T-helper 22 cell (primary cell): ENCODE measurements at places on chromosomes 6 and 20.

DNA sequence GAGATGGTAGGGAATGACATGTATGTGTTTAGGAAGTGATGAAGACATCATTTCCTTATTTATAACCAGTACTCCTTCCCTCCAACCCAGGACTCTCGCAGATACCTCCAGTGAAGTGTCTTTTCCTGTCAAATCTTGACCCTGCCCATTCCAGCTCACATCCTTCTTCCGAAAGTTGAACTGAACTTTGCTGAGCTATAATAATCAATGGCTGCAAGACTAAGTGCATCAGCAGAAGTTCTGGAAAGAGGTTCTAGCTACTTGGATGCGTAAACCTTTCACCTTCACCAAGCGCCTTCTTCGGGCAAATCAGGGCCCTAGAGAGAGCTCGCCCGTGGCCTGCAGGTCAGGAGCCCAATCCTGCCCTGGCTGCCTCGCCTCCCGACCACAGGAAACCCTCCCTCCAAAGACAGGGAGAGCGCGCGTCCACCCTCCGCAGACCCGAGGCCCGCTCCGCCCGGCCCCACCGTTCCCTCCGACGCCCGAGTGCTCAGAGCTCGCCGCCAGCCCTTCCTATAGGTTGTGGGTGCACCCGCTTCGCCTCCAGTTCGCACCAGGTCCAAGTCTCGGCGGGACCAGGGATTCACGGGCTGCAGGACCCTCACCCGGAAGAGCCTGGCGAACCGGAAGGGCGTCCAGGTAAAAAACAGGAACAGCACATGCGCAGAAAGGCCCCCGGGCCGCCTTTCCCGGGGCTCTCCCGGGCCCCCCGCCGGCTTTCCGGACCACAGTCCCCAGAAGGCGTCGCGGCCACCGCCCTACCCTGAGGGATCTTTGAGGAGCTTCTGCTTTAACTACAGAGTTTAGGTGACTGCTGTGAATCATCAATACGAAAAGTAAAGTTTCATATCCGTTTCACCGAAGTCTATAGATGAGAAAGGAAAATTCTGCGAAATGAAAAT is at the start of gene ZNF334:
Gene ZNF334, minus strand, starts transcription at position 617 of the 902 bp plus-strand sequence. CDS start 1,457 bp downstream, outside the sequence.
- DNase-seq = no peak

GRCh38 chr20:6525447-6526303 is 241.8 kb upstream of the BMP2 start:
- no peak for DNase-seq

DNA sequence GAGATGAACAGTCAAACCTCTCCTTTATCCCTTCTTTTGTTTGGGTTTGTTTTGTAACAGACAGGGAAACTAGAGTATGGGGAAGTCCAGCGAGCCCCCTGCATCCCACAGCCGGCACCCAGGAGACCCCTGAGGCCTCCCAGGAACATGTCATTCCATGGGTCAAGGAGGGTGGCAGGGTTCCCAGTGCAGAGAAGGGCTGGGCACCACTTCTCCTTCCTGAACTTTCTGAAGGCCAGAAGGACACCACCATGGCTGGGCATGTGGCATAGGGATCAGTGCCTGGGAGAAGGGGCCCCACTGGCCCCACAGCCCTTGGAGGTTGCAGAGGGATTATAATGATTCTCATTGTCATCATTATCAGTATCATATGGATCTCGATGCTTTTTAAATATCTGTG is 13.9 kb upstream of the CST7 start:
- no peak for DNase-seq

- no peak for DNase-seq
Measured at GRCh38 chr6:39818695-39819094, 26.5 kb downstream of the DAAM2 start.

GRCh38 chr6:41576667-41577066 is 30.5 kb downstream of the FOXP4 start:
- no peak for DNase-seq

DNA sequence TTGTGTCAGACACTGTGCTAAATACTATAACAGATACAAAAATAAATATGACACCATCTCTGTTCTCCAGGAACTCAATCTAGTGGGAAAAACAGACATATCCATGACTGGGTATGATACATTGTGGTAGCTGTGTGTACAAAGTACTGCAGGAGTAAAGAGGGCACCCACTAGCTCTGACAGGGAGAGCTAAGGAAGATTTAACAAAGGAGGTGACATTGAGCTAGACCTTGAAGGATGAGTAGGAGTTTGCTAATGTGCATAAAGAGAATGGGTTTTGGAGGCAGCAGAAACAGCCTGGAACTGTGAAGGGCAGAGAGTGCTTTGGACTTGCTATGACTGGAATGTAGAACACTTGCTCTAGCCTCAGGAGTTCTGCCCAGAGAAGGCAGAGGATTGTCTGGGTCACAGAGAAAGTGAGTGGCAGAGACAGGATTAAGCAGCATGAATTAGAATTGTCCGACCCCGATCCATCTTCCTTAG is 14.4 kb downstream of the MMP24 start:
- DNase-seq = no peak

- no peak for DNase-seq
Measured at GRCh38 chr6:141618180-141618581, 514.5 kb upstream of the GJE1 start.

DNA sequence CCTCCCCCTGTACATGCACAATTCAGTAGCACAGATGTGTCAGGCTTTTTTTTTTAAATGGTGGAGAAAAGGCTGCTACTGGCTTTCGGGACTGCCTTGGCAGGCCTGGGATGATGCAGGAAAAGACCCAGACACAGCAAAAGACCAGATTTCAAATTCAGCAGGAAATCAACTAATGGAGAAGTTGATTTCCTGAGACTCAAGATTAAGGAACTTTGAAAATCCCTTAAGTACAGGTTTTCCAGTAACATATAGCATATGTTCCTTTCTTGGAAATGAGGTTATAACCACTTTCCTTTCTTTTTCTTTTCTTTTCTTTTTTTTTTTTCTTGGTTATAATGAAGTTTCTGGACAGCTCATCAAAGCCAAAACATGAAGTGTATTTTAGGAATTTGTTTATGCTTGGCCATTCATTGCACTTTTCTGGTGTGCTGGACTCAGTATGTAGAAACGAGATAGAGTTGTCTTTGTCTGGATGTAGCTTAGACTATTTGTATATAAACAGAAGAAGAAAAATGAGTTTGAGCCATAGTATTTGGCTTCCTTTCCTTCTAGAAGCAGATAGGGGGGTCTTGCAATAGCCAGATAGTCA is 119.4 kb downstream of the SASH1 start:
- DNase-seq = no peak

- no peak for DNase-seq
Measured at GRCh38 chr20:59640267-59640666, 35.9 kb downstream of the PHACTR3 start.

GRCh38 chr6:53513056-53513455 is 31.8 kb downstream of the GCLC start:
- no peak for DNase-seq

DNA sequence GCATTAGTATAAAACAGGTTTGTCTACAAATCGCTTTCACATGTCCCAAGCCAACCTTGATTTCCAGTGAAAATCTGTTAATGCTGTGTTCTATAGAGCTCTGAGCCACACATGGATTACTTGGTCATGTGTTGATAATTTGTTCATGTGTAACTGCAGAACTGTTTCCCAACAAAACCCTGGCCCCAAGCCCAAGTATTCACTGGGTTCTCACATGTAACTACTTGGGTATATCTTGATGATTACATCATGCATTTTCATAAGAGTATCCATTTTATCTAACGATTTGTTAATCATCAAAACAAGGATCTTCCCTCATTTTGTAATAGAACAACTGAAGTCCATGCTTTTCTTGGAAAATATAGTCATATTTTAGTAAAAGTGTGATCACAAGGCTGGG is 657.6 kb downstream of the PRKN start:
- no peak for DNase-seq

DNA sequence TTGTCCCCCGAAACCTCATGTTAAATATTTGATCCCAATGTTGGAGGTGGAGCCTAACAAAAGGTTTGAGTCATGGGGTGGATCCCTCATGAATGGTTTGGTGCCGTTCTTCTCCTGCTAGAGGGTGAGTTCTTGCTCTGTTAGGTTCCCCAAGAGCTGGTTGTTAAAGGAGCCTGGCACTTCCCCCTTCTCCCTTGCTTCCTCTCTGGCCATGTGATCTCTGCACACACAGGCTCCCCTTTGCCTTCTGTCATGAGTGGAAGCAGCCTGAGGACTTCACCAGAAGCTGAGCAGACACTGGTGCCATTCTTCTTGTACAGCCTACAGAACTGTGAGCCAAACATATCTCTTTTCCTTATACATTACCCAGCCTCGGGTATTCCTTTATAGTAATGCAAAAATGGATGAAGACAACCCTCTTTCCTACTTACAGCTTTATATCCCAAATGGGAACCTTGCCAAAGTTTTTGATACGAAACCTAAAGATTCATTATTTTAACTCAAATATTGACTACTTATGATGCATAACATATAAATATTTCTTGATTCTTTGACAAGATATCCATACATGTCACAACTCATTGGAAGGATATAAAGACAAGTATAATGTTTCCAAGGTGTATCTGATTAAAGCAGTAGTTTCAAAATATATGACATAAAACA is 61.0 kb downstream of the RNF182 start:
- DNase-seq = no peak

- DNase-seq = no peak
Measured at GRCh38 chr6:50380406-50381098, 330.8 kb upstream of the DEFB112 start.

DNA sequence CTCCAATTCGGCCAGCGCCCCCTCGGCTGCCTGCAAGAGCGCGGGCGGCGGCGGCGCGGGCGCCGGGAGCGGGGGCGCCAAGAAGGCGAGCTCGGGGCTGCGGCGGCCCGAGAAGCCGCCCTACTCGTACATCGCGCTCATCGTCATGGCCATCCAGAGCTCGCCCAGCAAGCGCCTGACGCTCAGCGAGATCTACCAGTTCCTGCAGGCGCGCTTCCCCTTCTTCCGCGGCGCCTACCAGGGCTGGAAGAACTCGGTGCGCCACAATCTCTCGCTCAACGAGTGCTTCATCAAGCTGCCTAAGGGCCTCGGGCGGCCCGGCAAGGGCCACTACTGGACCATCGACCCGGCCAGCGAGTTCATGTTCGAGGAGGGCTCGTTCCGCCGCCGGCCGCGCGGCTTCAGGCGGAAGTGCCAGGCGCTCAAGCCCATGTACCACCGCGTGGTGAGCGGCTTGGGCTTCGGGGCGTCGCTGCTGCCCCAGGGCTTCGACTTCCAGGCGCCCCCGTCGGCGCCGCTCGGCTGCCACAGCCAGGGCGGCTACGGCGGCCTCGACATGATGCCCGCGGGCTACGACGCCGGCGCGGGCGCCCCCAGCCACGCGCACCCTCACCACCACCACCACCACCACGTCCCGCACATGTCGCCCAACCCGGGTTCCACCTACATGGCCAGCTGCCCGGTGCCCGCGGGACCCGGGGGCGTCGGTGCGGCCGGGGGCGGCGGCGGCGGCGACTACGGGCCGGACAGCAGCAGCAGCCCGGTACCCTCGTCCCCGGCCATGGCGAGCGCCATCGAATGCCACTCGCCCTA is 963 bp downstream of the FOXF2 start:
- no peak for DNase-seq

GRCh38 chr6:144379356-144379755 is 94.2 kb downstream of the UTRN start:
- DNase-seq = no peak

DNA sequence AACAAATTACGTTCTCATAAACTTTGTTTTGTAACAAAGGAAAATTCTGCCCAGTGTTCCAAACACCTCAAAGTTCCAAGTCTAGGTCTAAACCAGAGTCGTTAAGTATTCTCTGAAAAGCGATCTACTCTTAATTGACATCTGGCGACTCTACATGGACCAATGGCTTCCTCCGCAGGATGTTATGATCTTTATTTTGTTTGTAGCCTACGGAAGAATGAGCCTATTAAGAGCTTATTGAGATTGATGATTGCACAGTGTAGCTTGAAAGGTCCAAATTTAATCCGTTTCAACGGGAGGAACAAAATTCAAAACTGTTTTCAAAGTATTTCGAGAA is 61.1 kb downstream of the FAM217A start:
- no peak for DNase-seq

GRCh38 chr6:113364766-113365165 is 492.4 kb upstream of the MARCKS start:
- DNase-seq = no peak

DNA sequence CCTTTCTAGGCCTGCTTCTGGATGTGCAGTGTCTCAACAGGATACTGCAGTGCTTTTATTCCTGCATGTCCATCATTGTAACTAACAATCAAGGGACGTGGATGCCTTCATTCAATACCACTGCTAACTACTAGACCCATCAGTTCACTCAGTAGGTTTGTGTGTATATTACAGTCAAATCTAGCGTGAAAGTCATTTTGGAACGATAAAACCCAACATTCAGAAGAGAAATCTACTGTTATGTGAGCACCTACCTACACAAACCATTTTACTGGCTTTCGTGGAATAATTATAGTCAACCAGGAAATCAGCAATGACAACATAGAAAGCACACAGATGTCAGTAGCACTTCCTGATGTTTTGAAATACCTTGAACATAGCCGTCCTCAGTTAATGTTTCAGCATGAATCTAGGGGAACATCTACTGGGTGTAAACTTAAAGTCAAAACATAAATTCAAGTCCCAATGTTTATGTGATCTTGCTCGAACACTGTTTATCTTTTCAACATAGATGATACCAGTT is 270.6 kb downstream of the FARS2 start:
- DNase-seq = no peak

DNA sequence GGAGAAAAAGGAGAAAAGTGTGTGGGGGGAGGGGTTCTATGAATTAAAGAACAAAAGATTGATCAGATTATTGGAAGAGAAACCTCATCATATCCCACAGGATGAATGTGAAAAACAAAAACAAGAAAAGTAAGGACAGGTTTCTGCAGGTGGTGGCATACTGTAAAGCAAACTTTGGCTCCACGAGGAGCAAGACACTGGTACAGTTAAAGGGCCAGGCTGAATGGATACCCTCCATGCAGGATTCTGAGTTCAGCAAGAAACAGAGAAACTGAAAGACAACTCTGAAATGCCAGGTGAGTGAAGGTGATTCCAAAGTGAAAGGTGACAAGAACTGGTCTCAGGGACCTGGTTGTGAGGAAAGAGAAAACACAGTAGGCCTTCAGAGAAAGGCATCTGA is 37.4 kb downstream of the FYN start:
- DNase-seq = no peak

DNA sequence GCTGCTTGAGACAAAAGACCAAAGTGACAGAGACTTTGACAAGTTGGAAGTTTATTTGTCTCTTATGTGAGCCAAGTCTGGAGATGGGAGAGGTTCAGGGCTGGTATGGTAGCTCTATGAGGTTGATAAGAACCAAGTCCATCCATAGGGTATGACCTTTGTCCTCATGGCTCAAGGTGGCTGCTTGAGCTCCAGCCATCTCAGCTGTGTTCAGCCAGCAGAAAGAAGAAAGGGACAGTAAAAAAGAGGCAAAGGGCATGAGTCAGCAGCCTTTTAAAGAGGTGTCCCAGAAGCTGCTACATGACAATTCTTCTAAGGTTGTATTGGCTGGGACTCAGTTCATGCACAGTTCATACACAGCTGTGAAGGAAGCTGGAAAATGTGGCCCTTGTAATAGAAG is 49.0 kb downstream of the CD40 start:
- DNase-seq = no peak
